Stimulated activated CD4-positive, alpha-beta T cell treated with anti-CD3 and anti-CD28 coated beads, Interleukin-4, amount 100 ng/mL, for 48 hours (primary cell): ENCODE measurements at places on chromosomes 7 and 10.

- DNase-seq, result no peak
Measured at GRCh38 chr10:70328018-70328417, 44.2 kb upstream of the NPFFR1 start.

DNA sequence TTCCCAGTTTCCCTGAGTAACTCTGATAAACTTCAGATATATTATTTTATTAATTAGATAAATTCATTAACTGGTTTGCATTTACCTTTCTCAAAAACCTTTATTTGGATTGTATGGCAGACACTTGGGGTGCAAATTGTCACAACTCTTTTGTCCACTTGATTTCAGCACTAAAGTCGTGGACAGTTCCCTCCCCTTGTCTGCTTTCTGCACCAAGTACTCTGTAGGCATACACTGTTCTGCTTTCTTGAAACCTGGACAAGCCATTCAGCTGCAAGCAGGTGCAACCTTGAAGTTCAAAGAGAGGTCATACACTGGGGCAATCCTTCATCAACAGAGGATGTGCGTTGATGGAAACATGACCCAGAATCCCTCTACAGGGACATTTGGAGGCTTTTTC, 162.9 kb downstream of the ARL5B start:
- DNase-seq, result no peak

GRCh38 chr7:101126651-101127459, at the start of gene SERPINE1:
TSS of gene SERPINE1 (plus strand) at chr7:101127104. CDS start at chr7:101128394, 1,290 bp downstream.
- peak; percentile 13 for DNase-seq

- DNase-seq, result no peak
Measured at GRCh38 chr10:109737626-109738025, 185.7 kb downstream of the XPNPEP1 start.

DNA sequence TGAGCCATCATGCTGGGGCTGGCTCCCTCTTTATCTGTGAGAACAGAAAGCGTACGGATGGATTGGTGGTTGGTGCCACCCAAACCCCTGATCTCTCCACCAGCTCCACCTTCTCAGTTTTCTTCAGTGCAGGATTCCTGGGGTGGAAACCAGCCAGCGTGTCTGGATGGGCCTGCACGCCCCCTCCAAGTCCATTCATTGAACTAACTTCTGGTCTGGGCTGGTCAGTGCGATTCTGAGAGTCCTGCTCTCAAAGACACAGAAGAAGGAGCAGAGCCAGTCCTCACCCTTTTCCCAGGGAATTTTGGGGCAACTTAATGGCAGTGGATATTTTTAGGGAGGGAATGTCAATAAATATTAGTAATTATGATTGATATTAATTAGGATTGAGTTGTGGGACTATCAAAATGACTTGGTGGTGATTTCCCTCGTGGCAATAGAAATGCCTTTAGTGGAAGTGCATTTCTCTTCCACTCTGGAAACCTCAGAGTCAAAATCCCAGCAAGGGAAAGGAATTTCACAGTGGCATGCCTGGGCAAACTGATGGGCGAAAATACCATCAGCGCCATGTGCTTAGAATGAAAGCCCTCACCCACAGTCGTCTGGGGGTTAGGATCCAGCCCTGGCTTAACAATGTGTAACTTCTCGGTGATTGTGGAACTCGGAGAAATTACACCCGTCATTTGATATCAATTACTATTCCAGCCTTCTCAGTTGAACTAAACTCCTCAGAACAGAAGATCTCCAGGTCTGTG, 69.3 kb upstream of the EEPD1 start:
- DNase-seq, result no peak
